ENCODE measurements at places on chromosomes 2 and 18. TPM values are rescaled to one million over a fixed set of nuclear protein-coding genes. Genes with fewer than 3 reads are reported as not detected.

DNA sequence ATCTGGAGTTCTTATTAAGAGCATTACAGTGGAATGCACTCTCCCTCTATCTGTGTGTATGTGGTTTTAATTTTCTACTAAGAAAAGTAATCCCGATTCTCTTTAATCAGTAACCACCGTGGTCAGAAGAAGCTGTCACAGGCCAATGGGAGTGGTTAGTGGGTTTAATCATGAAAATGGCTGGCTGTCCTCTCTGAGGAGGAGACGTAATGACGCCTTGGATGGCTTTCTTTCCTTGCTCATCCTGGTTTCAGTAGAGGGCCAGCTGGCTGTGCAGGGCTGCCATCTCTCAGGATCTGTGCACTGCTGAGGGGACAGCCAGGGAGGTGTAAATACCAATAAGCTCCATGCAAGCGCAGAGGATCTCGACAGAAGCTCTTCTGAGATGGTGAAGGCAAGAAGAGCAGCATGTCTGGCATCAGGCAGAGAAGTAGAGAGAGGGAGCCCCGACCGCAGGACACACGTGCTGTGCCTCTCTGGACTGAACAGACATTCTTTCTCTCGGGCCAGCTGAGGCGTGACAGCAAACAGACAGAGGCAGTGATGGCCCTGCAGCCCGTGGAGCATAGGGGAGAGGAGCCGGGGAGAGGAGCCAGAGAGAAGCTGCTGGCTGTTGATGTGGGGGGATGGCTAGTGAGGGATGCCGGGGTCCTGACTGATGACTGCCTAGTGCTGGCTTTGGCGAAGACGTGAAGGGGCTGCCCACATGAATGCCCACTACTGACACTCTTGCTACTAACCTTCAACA is 65.1 kb upstream of the DAPL1 start:
- H3K4me3 ChIP-seq, result no peak overlapping the region
- no peaks in the 10 kb centered on the region for H3K27me3 ChIP-seq
- DNase-seq, result no peak
- H3K4me1 ChIP-seq, result no peaks in the 10 kb centered on the region

GRCh38 chr2:157107877-157108276 is 149.6 kb upstream of the GALNT5 start:
- H3K4me1 ChIP-seq, result no peaks in the 10 kb centered on the region
- H3K27ac ChIP-seq, result no peak overlapping the region
- no peak overlapping the region for H3K4me3 ChIP-seq
- no peaks in the 10 kb centered on the region for H3K36me3 ChIP-seq

DNA sequence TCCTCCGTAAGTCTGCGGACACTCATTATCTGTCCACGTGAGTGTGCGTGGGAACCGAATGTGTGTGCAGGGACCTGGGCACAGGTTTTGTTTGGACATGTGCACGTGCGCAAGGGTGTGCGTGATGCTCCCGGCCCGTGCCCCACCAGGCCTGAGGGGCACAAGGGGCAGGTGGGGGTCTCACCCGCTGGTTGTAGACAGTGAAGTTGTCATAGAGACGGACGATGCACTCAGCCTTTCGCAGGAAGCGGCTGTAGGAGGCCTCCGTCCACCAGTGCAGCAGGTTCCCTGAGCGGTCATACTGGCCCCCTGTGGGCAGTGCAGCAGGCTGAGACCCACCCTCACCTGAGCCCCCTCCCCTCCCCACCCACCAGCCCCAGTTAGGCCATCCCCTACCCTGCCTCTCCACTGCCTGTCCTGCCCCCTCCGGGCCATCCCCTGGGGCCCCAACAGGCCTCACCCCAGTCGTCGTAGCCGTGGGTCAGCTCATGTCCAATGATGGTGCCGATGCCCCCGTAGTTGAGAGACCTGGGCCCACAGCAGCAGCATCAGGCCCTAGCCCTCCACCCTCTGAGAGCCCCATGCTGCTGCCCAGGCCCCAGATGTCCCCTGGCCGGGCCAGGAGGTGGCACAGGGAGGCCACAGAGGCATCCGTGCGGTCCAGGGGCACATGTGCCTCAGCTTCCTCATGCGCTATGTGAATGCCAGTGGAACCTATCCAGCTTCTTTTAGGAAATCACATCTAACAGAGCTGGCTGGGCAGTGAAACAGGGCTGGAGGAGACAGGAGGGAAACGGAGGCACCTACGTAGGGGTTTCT is 6.1 kb downstream of the ECEL1 start:
- peaks cover 2% of the 10 kb centered on the region for H3K27me3 ChIP-seq
- H3K36me3 ChIP-seq, result no peaks in the 10 kb centered on the region
- DNase-seq, result no peak
- no peaks in the 10 kb centered on the region for H3K4me1 ChIP-seq
- no peak overlapping the region for H3K27ac ChIP-seq

GRCh38 chr2:26613241-26614215 is 27.6 kb downstream of the CIB4 start:
- H3K27ac ChIP-seq, result no peak overlapping the region
- no peaks in the 10 kb centered on the region for H3K27me3 ChIP-seq
- no peak for DNase-seq
- H3K4me3 ChIP-seq, result no peak overlapping the region
- no peaks in the 10 kb centered on the region for H3K36me3 ChIP-seq

GRCh38 chr2:125638345-125638744 is 1017.6 kb upstream of the GYPC start:
- H3K27ac ChIP-seq, result no peak overlapping the region
- H3K36me3 ChIP-seq, result no peaks in the 10 kb centered on the region
- H3K27me3 ChIP-seq, result no peaks in the 10 kb centered on the region

- peak; percentile 16 for DNase-seq
- no peak within 1 kb of the TSS for H3K4me3 ChIP-seq
- H3K4me1 ChIP-seq, result no peaks in the 10 kb centered on the region
- H3K27me3 ChIP-seq, result peaks cover 9% of the 10 kb centered on the region
These were observed at the start of gene SCG2 for GRCh38 chr2:223601932-223602666. SCG2 (minus strand) TSS chr2:223602361; CDS start chr2:223599282, 3,079 bp downstream.

- peaks cover 6% of the 10 kb centered on the region for H3K27me3 ChIP-seq
- no peak overlapping the region for H3K27ac ChIP-seq
- H3K36me3 ChIP-seq, result no peaks in the 10 kb centered on the region
- H3K4me3 ChIP-seq, result no peak overlapping the region
- DNase-seq, result no peak
These were observed 147.0 kb downstream of the NEDD4L start for GRCh38 chr18:58190842-58191530.

- H3K27me3 ChIP-seq, result no peaks in the 10 kb centered on the region
- no peaks in the 10 kb centered on the region for H3K4me1 ChIP-seq
- H3K36me3 ChIP-seq, result peaks cover 4% of the 10 kb centered on the region
- no peak for DNase-seq
- H3K27ac ChIP-seq, result no peak overlapping the region
These were observed 54.4 kb downstream of the ANKMY1 start for GRCh38 chr2:240503375-240503774.

- H3K4me3 ChIP-seq, result peak within 1 kb of the TSS; percentile 34
- peak; percentile 68 for DNase-seq
- peaks cover 14% of the 10 kb centered on the region for H3K4me1 ChIP-seq
- H3K36me3 ChIP-seq, result no peaks in the 10 kb centered on the region
- peaks cover 23% of the 10 kb centered on the region for H3K27me3 ChIP-seq
- no peak within 1 kb of the TSS for H3K27ac ChIP-seq
These were observed at the start of gene ADD2 for GRCh38 chr2:70767699-70768589. ADD2 (minus strand) TSS chr2:70768200; CDS start chr2:70706408, 61,792 bp downstream.

GRCh38 chr18:10063489-10063888 is 149.7 kb downstream of the VAPA start:
- no peak overlapping the region for H3K4me3 ChIP-seq
- H3K4me1 ChIP-seq, result peaks cover 7% of the 10 kb centered on the region
- H3K27me3 ChIP-seq, result no peaks in the 10 kb centered on the region

DNA sequence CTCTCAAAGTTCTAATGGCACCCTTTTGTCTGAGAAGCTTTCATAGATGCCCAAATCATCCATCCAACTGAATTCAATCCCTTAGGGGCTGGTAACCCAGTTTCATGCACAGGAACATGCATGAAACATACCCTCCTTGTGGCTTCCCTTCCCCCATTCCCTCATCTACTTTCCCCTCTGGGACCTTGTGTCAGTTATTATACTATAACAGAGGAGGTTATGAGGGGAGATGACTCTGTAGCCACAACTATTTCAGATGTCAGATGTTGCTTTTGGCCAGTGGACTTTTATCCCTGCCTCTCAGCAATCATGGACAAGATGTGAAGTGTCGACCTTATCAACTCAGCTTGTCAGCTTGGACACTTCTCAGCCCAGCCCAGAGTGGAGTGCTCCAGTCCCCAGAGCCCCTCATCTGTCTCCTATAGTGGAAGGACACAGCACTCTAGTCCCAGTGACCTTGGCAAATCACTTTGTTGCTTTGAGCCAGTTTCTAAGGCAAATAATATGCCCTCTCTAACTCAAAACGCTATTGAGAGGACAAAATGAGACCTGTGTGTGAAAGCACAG is 8.4 kb downstream of the DHRS9 start:
- H3K4me3 ChIP-seq, result no peak overlapping the region
- H3K4me1 ChIP-seq, result peaks cover 2% of the 10 kb centered on the region
- no peaks in the 10 kb centered on the region for H3K27me3 ChIP-seq
- DNase-seq, result no peak
- no peak overlapping the region for H3K27ac ChIP-seq

DNA sequence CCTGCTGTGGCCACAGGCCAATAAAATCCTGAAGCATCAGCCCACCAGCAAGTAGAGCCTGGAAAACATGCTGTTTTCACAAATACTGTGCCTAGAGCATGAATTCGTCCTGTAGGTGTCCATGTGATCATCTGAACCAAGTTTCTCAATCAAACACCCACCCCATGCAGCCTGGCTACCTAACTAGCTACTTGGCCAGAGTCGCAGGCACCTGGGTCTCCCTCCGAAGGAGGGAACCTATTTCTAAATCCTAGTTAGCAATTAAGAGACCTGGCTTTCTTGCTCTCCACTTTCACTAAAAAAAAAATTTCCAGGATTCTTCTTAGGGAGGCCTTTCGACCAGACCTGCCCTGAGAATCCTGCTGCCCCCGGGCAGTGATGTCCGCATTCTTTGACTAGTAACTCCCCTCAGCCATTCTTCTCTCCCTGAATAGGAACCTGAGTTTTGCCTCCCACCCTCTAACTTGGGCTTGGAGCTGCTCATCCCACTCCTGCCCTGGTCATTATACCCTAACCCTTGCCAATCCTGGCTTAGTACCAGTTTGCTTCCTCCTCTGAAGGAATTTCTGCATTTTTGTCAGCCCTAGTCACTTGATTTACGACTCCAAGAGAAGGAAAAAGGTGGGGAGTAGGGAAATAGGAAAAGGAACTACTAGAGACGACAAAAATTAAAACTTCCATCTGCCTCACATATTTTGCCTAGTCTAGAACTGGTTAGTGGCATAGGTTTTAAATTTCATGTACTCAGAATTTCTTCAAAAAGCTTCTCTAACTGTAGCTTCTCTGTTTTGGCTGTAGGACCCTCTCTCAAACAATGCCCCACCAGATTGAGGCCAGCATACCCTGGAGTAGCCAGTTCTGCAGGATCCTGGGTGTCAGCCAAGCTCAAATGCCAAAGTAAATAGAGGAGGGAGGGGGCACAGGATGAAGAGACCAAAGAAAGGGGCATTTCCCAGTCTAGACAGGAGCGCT is 25.4 kb upstream of the TANK start:
- no peak for DNase-seq
- H3K27me3 ChIP-seq, result no peaks in the 10 kb centered on the region
- H3K27ac ChIP-seq, result no peak overlapping the region
- peaks cover 12% of the 10 kb centered on the region for H3K4me1 ChIP-seq
- H3K36me3 ChIP-seq, result no peaks in the 10 kb centered on the region

GRCh38 chr2:195313962-195314361 is 343.1 kb upstream of the SLC39A10 start:
- H3K27me3 ChIP-seq, result no peaks in the 10 kb centered on the region
- no peaks in the 10 kb centered on the region for H3K36me3 ChIP-seq
- H3K4me1 ChIP-seq, result no peaks in the 10 kb centered on the region

- no peak overlapping the region for H3K27ac ChIP-seq
- no peak overlapping the region for H3K4me3 ChIP-seq
- no peaks in the 10 kb centered on the region for H3K27me3 ChIP-seq
- DNase-seq, result no peak
- H3K4me1 ChIP-seq, result no peaks in the 10 kb centered on the region
These were observed 30.2 kb downstream of the XDH start for GRCh38 chr2:31384351-31384750.

DNA sequence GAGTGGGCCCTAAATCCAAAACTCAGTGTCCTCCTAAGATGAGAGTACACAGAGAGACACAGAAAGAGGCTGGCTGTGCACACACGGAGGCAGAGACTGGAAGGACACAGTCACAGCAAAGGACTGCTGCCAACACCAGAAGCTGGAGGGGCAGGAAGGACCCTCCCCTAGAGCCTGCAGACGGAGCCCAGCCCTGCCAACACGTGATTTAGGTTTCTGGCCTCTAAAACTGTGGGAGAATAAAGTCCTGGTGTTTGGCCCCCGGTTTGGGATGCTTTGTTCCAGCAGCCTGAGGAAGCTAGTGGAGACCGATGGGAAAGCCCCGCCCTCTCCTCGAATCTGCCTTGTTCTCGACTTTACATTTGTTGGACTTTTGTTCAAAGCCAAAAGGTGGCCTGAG is 10.6 kb downstream of the CNDP1 start:
- DNase-seq, result no peak
- H3K27me3 ChIP-seq, result no peaks in the 10 kb centered on the region
- H3K4me3 ChIP-seq, result no peak overlapping the region
- H3K4me1 ChIP-seq, result peaks cover 11% of the 10 kb centered on the region

DNA sequence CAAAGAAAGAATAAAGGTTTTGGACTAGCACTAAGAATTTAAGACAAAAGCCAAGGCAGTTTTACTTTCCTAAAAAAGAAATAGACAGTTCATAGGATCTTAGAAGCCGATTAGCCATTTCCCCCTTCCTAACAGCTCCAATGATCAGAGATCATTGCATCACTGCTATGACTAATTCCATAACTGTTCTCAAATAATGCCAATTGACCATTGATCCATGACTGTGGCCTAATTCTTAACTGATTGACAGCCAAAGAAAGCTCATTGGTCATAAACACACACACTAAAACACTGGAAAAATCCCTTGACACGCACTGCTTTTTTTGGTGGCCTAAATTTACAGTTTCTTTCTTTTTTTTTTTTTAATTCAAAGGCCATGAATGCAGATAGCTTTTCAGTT is 345.0 kb upstream of the ACVR2A start:
- H3K36me3 ChIP-seq, result no peaks in the 10 kb centered on the region
- peaks cover 12% of the 10 kb centered on the region for H3K4me1 ChIP-seq
- H3K4me3 ChIP-seq, result no peak overlapping the region
- H3K27me3 ChIP-seq, result no peaks in the 10 kb centered on the region
- H3K27ac ChIP-seq, result peak overlapping the region; percentile 65

Gene ARHGAP25
- total RNA-seq, result 180 TPM

Gene PLEKHH2
- total RNA-seq, result 0.19 TPM

Gene GALM
- total RNA-seq, result 4.0 TPM

Gene ANKRD23
- total RNA-seq, result 10.1 TPM

Gene NEU2
- total RNA-seq, result not detected

Gene LIMS4
- 0.40 TPM for total RNA-seq

Gene GPR55
- total RNA-seq, result 0.09 TPM

Gene SLC4A5
- total RNA-seq, result 5.3 TPM
